Tibial nerve (tissue), 4 donors: ENCODE measurements at places on chromosomes 2 and 18. TPM values are rescaled to one million over a fixed set of nuclear protein-coding genes. Genes with fewer than 3 reads are reported as not detected.

GRCh38 chr2:171600126-171600525 is 77.9 kb downstream of the CYBRD1 start:
- H3K4me1 ChIP-seq: peaks cover 5% of the 10 kb centered on the region
- no peak overlapping the region for H3K4me3 ChIP-seq
- no peak overlapping the region for H3K27ac ChIP-seq
- H3K36me3 ChIP-seq: no peaks in the 10 kb centered on the region
- H3K27me3 ChIP-seq: peaks cover 2% of the 10 kb centered on the region
- no peak for DNase-seq

- H3K4me3 ChIP-seq: no peak overlapping the region
- no peak overlapping the region for H3K27ac ChIP-seq
- no peaks in the 10 kb centered on the region for H3K36me3 ChIP-seq
- no peak for DNase-seq
- H3K4me1 ChIP-seq: no peaks in the 10 kb centered on the region
Measured at GRCh38 chr2:174985614-174986013, 19.6 kb downstream of the CHN1 start.

DNA sequence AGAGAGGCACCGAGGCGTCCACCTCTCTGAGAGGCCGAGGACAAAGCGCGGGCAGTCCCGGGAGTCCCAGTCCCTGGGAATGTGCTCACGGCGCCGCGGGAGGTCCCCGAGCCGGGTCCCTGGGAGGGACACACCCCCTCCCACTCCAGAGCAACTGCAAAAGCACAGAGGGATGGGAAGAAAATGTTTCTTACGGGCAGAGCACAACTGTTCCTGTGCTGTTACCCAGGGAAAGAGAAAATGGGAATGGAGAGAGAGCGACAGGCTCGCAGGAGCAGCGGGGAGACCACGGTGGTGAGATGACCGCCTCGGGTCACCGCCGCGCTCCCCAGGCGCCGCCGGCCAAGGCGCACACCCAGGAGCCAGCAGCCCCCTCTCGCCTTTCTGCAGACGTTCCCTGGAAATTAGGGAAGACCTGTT is 1.2 kb upstream of the BCL11A start:
- no peak for DNase-seq
- H3K27ac ChIP-seq: no peak overlapping the region
- H3K4me3 ChIP-seq: peak overlapping the region; percentile 55
- no peaks in the 10 kb centered on the region for H3K36me3 ChIP-seq
- peaks cover 79% of the 10 kb centered on the region for H3K4me1 ChIP-seq

DNA sequence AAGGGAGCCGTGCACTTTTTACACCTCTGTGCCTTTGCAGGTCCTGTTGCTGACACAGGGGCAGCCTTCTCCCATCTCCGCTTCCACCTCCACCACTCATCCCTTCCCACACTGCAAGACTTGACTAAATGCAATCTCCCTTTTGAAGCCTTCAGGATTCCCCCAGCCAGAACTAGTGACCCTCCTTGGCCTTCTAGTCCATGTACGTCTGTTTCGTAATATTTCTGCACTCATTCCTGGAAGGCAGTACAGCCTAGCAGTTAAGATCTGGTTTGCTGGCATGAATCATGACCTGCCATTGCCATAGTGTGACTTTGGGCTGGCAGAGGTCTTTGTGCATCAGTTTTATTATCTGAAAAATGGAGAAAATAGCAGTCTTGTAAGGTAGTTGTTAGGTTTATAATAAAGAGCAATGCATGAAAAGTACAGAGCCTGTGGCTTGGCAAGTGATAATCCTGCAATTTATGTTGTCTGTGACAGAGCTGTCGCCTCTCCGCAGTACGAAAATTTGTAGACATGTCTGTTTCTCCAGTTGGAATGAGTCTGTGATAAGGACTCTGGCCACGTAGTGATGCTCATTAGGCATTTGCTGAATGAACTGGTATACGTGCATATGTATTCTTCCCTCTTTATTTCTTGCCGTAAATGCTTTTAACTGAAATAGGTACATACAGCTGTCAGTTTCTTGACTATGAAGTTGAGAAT is 36.7 kb downstream of the NCK2 start:
- no peak for DNase-seq
- no peaks in the 10 kb centered on the region for H3K36me3 ChIP-seq
- no peak overlapping the region for H3K4me3 ChIP-seq
- peaks cover 29% of the 10 kb centered on the region for H3K4me1 ChIP-seq
- no peaks in the 10 kb centered on the region for H3K27me3 ChIP-seq

DNA sequence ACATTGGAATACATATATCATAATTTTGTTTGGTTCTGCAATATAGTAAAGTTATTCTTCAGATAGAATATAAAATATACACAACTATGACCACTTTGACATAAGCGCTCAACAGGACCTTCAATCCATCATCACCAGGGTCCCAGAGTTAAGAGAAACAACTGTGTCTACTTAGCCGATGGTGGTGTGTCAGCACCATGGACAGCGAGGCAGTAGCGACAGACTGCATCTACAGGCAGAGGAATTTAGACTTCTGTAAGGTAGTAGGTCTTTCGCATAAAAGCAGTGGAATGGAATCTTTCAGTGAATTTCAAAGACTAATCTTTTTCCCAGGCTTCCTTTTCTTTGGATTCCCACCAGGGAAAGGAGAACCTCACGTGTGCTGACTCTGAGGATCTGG is 20.5 kb upstream of the LRPPRC start:
- no peaks in the 10 kb centered on the region for H3K27me3 ChIP-seq
- H3K4me1 ChIP-seq: no peaks in the 10 kb centered on the region
- peak; percentile 10 for DNase-seq
- no peak overlapping the region for H3K4me3 ChIP-seq

DNA sequence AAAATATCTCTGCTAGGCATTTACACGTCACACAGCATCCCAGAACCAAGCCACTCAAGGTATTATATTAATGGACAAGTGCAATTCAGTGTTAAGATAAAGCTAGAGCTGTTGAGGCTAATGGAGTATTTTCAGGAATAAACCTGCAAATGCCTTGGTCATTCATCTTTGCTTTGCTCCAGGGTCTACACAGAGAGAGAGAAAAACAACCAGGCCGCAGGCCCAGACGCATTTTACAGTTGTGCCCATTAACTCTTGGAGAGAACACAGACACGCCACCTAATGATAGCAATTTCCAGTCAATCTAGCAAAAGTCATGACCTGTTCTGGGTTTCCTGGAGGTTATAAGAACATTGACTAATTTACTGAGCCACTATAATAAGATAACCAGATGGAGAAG is 829.3 kb downstream of the LRRTM4 start:
- no peaks in the 10 kb centered on the region for H3K27me3 ChIP-seq
- no peaks in the 10 kb centered on the region for H3K4me1 ChIP-seq
- no peak overlapping the region for H3K27ac ChIP-seq
- H3K36me3 ChIP-seq: no peaks in the 10 kb centered on the region

DNA sequence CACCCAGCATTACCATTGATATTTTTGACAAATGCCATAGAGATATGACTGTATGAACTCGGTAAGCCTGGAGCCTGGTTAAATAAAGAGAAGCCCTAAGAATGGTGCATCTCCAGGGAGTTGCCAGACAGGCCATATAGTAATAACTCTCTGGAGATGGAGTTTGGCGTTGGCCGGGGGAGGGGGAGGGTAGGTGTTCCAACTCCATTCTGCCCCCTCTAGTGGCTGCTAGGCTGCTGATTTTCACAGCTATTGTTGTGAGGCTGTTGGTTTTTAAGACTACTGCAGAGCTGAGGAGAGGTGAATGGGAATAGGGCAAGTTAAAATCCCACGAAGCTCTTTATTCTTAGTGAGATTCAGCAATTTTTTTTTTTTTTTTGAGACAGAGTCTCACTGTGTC is 99.9 kb downstream of the GALNT14 start:
- no peak for DNase-seq
- H3K36me3 ChIP-seq: no peaks in the 10 kb centered on the region

DNA sequence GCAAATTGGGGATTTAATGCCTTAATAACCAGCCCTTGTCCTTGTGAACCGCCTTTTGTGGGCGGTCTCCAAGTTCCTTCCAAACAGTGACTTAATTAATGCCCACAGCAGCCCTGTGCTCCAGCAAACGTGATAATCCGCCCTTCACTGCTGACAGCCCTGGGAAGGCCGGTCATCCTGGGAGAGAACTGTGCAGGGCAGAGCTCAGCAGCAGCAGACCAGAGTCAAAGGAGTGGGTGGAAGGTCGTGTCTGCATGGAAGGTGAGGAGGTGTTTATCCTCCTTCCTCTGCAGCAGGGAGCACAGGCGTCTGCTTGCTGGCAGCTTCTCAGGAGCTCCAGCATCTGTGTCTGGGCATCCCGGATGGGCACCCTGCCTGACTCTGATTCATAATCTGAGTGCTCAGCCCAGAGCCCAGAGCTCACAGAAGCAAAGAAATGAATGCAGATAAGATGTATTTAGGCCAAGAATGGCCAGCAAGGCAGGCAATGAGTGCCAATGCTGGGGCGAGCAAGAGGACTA is 270.0 kb upstream of the PXDN start:
- no peak overlapping the region for H3K4me3 ChIP-seq
- no peaks in the 10 kb centered on the region for H3K36me3 ChIP-seq
- no peak for DNase-seq
- no peak overlapping the region for H3K27ac ChIP-seq

DNA sequence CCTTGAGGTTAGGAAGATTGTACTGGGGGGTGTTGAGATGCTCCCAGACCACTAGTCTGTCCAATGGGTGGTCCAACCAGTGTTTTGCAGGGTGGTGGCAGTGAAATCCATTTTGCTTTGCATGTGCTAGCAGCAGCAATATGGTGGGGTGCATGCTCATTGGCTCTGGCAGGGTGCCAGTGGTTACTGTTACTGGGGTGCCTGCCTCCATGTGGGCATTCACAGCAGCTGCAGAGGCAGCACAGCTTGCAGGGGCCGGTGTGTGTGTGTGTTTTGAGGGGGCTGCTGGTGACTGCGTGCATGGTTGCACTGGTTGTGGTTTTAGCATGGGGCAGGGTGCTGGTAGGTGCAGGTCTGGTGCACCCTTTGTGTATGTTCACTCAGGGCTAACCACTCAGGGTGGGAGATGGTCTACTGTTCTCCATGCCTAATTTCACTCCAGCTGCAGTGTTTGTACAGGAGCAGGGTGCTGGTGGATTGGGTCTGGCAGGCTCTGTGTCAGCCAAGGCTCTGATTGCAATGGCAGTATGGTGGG is 265.4 kb downstream of the NUP35 start:
- no peak overlapping the region for H3K27ac ChIP-seq
- no peaks in the 10 kb centered on the region for H3K36me3 ChIP-seq
- no peak overlapping the region for H3K4me3 ChIP-seq

DNA sequence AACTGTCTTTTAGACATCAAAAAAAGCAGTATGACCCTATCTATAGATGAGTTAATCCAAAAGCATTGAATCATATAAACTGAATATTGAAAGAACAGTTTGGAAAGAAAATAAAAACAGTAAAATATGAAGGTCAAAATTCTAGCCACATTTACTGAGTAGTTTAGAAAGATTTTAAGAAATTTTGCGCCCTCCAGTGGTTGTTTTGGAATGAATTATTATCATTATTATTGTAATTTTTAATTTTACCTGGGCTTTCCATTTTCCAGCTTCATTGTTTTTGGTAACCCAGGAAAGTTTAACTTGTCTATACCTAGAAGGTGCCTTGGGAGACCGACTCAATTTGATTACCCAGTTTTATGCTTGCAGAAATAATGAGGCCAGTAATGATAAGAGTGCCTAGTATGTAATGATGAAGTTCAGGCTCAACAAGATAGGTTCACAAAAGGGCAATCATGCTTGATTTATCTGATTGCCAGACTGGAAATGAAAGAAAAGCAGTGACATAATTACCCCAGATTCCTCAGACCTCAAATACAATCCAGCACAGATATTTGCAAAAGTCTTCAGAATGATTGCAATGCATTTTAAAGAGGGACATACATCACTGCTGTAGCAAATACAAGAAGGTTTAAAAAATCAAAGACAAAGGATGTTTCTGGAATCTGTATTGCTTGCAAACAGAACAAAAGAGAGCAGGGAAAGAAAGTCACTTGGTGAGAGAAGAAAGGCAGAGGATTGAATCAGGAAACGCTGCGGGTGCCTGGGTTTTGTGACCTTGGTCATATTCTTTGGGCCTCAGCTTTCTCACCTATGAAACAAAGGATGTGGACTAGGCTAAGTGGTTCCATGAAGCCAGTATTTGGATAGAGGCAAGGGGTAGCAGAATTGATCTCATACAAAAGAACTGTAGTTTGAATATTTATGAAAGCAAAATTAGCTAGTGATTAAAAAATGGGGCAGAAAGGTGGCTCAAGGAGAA is 153.8 kb downstream of the MAP2 start:
- no peak overlapping the region for H3K4me3 ChIP-seq
- H3K4me1 ChIP-seq: no peaks in the 10 kb centered on the region
- no peaks in the 10 kb centered on the region for H3K27me3 ChIP-seq
- DNase-seq: no peak
- H3K27ac ChIP-seq: no peak overlapping the region

TXNDC2 gene
- not detected for total RNA-seq

FTCDNL1 gene
- 1.8 TPM for total RNA-seq
